K562 (cell line): ENCODE measurements at places on chromosomes 7 and 10. TPM values are rescaled to one million over a fixed set of nuclear protein-coding genes. Genes with fewer than 3 reads are reported as not detected.

FEZF1 gene
- not detected in 2 replicates for polyA plus RNA-seq

TMEM270 gene
- not detected in 2 replicates for polyA plus RNA-seq

COPG2 gene
- 38.4 and 39.9 TPM in 2 replicates for polyA plus RNA-seq

CPXM2 gene
- not detected in 2 replicates for polyA plus RNA-seq

CALCR gene
- polyA plus RNA-seq, result 0.11 TPM in 1 of 2 replicates, not detected in the other

MYPN gene
- not detected in 2 replicates for polyA plus RNA-seq

SLC18A2 gene
- 0.05 and 0.25 TPM in 2 replicates for polyA plus RNA-seq

SPAM1 gene
- not detected in 2 replicates for polyA plus RNA-seq

PILRB gene
- 94.6 and 99.3 TPM in 2 replicates for polyA plus RNA-seq

ZNF239 gene
- 17.7 and 18.3 TPM in 2 replicates for polyA plus RNA-seq

- no peak for DNase-seq
These were observed 52.7 kb downstream of the HIPK2 start for GRCh38 chr7:139725077-139725476.

DNA sequence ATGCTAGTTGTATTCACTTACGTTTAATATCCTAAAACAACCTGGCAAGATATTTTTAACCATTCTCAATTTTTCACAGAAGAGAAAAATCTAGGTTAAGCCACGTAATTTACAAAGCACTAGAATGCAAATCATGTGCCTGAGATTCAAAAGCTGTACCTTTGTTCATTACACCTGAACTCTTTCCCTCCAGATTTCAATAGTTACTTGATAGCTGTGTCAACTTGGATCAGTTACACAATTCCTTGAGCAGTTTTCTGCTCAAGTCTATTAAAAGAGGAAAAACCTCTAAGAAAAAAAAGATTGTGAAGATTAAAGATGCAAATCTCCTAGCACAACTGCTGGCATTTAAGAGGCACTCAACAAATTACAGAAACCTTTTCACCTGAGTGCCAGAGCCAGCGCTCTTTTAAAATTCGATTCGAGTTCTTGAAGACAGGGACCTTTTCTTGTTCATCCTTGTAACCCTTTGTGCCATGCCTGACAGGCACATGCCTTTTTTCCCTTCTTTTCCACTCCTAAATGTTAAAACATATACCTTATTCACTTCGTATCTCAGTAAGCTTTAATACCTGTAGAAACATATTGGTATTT lies 886 bp downstream of the NSUN6 start:
- DNase-seq, result peak; percentile 24

- no peak for DNase-seq
These were observed 378.0 kb downstream of the CCSER2 start for GRCh38 chr10:84706431-84706830.

DNA sequence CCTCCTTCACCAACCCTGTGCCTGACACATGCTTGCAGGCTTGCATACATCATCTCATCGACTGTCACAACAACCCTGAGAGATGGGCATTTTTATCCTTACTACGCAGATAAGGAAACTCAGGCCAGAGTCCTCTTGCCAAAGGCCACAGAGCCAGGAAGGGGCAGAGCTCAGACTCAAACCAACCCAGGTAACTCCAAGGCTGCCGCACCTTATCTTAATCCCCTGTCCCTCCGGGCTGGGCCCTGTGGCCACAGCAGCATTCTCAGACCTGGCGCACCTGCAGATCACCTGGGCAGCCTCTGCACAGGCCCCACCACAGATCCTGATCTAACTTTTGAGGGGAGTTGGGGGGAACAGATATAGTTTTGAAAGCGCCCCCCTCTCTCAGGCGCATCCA lies 35.1 kb downstream of the SORBS1 start:
- no peak for DNase-seq

DNA sequence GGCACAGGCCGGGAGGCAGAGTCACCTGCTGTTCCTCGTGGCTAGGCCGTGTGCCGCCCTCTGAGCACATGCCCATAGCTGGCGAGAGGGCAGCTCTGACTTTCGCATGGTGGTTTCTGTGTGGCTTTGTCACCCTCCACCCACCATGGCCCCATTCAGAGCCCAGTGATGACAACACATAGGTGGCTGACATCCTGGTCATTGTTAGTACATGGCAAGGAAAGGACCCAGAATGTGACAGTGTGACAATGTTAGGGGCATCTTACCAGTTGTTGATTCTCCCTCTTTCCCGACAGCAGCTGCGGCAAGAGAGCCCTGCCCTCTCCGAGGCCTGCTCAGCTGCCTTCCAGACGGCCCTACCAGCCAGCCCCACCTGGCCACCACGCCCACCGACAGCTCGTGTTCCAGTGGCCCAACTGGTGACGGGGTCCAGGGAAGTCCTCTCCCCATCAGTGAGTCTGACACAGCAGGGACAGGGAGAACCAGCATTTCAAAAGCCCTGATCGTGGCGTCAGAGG lies 52.2 kb downstream of the ZNF467 start:
- DNase-seq, result no peak

- DNase-seq, result no peak
These were observed 97.7 kb downstream of the PARD3 start for GRCh38 chr10:34717429-34717828.

GRCh38 chr7:45969940-45970339 lies 48.9 kb upstream of the IGFBP3 start:
- no peak for DNase-seq

GRCh38 chr10:106707657-106708056 lies 456.8 kb downstream of the SORCS1 start:
- no peak for DNase-seq

DNA sequence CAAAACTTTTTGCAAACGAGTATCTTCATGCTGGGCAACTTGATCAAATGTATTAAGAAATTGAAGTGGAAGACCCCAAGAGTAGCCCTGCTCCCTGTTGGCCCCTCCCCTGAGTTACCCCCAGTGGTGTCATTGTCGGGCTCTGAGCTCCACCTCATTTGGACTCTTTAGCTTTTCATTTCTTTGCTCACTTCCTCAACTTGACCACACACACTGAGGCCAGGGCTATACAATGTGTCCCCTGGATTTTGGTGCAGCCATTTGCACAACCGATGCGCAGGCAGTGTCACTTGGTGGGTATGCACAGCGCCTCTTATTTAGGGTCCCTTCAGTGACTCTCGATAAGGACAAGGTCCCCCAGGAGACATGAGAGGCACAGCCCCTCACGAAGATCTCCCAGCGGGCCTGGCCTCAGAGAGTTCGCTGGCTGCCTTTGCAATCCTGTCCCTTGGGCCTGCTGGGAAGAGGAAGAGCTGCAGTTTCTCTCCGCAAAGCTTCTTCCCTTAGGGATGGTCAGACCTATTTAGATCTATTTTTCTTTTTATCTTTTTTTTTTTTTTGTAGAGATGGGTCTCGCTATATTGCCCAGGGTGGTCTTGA lies 2.5 kb upstream of the MUC3A start:
- peak; percentile 8 for DNase-seq

- DNase-seq, result peak; percentile 70
These were observed 36.1 kb upstream of the CCNY start for GRCh38 chr10:35300063-35300699.

- DNase-seq, result no peak
These were observed 81.0 kb downstream of the TMEM270 start for GRCh38 chr7:73941836-73942551.

GRCh38 chr7:3027005-3027845 lies 16.4 kb downstream of the CARD11 start:
- no peak for DNase-seq
